ENCODE measurements at places on chromosomes 2 and 18.

DNA sequence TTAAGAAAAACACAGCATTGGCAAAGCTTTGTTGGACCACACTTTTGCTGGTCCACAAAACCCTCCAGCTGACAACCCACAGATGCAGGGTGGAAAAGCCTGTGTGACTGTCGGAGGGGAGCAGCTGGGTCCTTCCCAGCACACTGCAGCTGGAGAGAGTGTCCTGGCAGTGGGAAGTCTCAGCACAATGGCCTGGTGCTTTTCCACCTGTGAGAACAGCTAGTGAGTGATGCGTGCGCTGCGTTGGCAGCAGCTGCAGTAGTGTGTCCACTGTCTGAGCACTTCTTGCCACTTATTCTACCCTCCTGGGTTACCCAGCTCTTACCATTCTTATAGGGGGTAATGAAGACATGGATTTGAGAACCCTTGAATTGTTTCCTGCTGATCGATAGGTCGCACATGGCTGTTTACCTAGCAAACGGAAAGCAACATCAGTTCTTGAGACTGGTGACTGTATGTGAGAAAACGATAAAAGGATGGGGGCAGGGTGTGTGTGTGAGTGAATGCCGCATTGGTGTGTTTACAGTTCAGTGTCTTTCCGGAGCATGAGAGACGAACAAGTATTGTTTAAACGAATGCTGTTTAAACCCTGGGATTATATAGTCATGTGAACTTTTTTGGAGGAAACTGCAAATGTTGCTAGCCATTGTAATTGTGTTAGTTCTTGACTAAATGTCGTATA lies 69.7 kb downstream of the LYPD6 start:
- no peak for DNase-seq

- no peak for DNase-seq
Measured at GRCh38 chr2:140994856-140995255, 1136.0 kb downstream of the LRP1B start.

GRCh38 chr18:45976566-45976965 lies 9.4 kb upstream of the EPG5 start:
- DNase-seq, result no peak

DNA sequence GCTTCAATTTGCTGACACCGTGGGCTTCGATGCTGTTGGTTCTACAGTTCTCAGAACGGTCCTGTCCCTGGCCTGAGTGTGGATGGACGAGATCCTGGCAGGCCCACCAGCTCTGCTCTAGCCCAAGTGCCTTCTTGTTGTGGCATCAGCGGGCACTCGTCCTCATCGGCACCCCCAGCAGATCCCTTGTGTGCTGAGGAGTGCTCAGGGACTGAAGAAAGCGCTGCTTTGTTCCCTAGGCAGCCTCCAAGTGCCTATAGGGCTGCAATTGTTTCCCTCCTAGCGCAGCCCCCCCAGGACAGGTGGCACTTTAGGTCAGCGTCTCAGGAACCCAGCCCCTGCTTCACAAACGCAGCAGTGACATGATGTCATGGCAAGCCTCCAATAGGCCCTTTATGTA lies 217.7 kb downstream of the AGAP1 start:
- DNase-seq, result no peak

DNA sequence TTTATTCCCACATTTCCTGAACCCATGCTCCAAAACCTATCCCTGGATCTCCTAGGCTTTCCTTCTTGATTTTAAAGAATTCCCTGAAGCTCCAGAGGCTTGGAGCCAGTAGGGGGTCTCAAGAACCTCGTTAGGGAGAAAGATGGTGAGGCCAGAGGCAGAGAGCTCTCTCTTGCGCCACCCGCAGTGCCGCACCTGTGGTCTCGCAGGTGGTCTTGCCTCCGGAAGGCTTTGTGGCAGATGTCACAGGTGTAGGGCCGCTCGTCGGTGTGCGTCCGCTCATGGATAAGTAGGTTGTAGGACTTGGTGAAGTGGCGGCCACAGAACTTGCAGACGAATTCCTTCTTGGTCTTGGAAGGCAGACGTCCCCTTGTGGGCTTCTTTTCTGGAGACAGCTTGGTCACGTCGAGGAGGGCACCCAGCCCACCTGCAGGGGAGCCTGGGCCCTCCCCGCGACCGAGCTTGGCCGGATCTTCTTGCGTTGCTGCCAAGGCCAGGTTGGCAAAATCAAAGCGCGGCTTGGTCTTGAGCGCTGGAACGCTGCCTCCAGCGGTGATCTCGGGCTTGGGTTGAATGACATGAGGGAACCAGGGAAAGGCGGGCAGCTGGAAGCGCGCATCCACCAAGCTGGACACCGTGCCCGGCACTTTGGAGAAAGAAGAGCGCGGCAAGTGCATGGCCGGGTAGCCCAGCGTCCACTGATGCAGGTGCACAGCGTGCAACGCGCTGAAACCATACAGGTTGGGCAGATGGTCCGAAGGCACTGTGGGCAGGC lies 5.3 kb downstream of the OSR1 start:
- no peak for DNase-seq

DNA sequence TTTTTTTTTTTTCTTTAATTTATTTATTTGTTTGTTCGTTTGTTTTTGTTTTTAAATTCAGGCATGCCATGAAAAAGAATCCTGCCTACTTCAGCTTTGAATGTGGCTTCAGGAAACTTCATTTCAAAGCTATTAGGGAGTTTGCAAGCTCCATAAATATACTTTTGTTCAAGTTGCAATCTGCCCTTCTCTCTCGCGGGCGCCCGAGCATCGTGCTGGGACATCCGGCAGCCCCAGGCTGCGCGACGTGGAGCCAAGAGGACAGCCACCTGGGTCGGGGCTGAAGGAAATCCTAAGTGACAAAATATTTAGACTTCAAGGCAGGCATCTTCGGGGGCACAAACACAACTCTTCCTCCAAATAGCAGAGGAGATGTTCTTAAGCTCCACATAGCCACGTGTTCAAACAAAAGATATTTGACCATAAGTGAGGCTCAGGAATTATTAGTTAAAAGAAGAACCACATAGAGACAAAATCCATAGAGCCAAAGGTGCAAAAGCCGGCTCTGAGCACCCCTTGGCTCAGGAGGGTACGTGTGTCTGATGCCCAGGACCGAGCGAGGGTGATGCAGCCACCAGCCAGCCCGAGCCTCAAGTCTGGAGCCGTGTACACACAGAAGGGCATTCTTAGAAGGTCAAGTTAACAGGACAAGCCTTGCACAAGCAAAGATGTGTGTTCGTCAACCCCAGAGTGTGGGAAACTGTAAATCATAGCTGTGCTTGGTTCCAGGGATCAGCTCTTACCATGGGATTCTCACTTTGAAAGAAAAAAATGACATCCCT lies 256.5 kb upstream of the SALL3 start:
- no peak for DNase-seq

GRCh38 chr2:131588152-131588873 lies 60.6 kb downstream of the CCDC74A start:
- no peak for DNase-seq

DNA sequence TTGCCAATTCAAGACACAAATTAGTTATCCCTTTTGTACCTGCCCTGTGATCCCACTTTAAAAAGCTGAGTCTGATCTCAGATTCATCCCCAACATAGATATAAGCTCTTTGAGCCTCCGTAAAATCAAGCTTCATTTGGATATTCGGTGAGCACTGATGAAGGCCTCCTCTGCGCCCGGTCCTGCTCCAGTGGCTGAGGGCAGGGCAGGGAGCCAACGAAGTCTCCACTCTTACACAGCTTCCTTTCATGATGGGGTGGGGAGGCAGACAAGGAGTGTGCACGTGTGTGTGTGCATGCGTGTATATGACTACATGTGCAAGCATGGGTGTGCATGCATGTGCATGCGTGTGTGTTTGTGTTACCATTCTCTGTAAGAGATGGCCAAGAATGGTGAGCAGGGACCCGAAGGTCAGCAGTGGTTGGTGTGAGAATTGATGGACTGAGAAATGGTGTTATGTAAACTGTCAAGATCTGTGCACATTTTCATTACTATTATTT lies 43.6 kb downstream of the IL1RL2 start:
- DNase-seq, result no peak

Measured in activated T-cell treated with anti-CD3 and anti-CD28 coated beads for 48 hours (primary cell).